ENCODE measurements at places on chromosomes 7 and 10. TPM values are rescaled to one million over a fixed set of nuclear protein-coding genes. Genes with fewer than 3 reads are reported as not detected.

Gene KAZALD1
- 14.4 TPM for total RNA-seq

Gene EBLN1
- total RNA-seq = not detected

Gene NEBL
- total RNA-seq = 0.33 TPM

Gene ACTL6B
- total RNA-seq = not detected

Gene OGDHL
- total RNA-seq = under 0.01 TPM

Gene NOD1
- total RNA-seq = 6.9 TPM

Gene ZNF804B
- total RNA-seq = not detected

Measured in fibroblast of lung (primary cell).